ENCODE measurements at places on chromosomes 4 and X. TPM values are rescaled to one million over a fixed set of nuclear protein-coding genes. Genes with fewer than 3 reads are reported as not detected.

Gene WFS1
- total RNA-seq: 66.0 TPM

Gene VSIG4
- total RNA-seq: 182 TPM

GRCh38 chr4:157934151-157934550 is 238.7 kb downstream of the GASK1B start:
- no peak for DNase-seq

Gene AR
- 14.4 TPM for total RNA-seq

Gene SOX3
- not detected for total RNA-seq

Gene MAOA
- total RNA-seq: 102 TPM

Gene ADH1A
- total RNA-seq: 2.2 TPM

DNA sequence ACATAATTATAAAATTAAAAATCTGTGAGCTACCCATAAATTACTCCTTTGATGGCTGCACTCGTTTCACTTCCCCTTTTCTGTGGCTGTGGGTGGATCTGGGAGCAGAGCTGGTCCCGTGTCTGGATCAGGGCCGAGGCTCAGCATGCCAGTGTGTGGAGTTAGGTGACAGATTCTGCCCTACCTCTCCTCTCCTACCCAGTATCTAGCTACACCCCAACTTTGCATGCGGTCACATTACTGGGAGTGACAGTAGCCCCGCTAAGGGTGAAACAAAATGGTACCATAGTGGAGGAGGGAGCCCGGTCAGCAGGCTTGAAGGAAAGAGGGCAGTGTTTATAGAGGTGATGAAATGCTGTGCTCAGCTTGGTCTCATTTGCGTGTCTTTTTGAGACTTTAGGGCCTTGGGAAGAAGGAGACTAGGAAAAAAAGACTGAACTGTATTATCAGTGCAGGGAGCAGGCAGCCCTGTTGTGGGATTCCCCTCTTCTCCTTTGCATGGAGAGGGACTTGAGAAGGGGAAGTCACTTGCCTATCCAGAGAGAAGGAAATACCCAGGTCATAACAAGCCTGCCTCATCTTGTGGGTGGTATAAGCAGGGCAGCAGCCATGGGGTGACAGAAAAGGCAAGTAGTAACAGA is 48.4 kb downstream of the ARHGAP10 start:
- no peak for DNase-seq

- no peak for DNase-seq
Observed at GRCh38 chrX:45756557-45756956, 555.9 kb upstream of the DIPK2B start.

Gene WAS
- 5.0 TPM for total RNA-seq

Gene DTHD1
- total RNA-seq: 0.09 TPM

Gene HMX1
- not detected for total RNA-seq

Gene ENPP6
- 0.10 TPM for total RNA-seq

DNA sequence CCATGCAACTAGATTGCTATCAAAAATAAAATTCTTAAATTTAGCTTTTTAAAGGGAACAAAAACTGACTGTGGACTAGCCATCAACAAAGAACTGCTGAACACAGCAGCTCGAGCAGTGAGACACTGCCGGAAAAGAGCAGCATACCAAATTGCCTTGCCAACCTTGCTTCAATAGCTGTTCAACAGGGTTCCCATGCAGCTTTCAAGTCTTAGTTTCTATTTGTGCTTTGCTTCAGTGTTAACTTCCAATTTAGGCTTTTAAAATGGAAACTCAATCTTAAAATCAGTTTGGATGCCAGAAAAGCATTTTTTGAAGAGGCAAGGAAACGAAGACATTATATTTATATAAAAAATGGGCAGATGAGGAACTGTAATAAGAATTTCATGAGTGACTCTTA is 463.4 kb upstream of the MAGEB18 start:
- no peak for DNase-seq

- DNase-seq: no peak
Observed at GRCh38 chr4:178259566-178259965, 817.3 kb upstream of the AGA start.

Gene SATL1
- total RNA-seq: 0.12 TPM

DNA sequence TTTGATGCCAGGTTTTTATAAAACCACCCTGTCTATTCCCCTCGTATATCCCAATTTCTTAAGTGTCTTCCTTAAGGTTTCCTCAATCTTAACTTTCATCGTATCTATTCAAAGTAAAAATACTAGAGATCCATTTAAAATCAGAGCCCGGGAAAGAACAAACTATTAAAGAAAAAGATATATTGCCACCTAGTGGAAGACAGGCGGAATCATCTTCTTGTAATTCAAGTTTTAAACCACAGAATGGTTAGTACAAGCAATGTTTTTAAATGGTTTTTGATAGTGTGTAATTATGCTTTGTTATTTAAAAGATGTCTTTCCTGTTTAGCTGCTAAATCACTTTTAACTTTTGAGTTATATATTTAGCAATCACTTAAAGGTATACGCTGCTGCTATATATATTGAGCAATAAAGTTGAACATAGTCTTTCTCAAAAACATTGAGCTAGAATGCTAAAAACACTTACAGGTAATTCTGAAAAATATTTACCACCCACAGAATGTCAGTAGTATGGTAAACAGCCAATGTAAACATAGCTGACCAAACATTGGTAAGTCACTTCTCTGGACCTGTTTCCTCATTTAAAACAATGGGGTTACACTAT is 18.2 kb downstream of the PRDM8 start:
- DNase-seq: no peak

Gene PLAC1
- total RNA-seq: not detected

Gene FAM184B
- total RNA-seq: 0.03 TPM

Gene SPANXA2
- total RNA-seq: not detected

Gene LANCL3
- 0.06 TPM for total RNA-seq

GRCh38 chr4:126583509-126583908 is 1049.2 kb upstream of the INTU start:
- no peak for DNase-seq

Gene RADX
- 1.2 TPM for total RNA-seq

Gene MTMR8
- 0.77 TPM for total RNA-seq

DNA sequence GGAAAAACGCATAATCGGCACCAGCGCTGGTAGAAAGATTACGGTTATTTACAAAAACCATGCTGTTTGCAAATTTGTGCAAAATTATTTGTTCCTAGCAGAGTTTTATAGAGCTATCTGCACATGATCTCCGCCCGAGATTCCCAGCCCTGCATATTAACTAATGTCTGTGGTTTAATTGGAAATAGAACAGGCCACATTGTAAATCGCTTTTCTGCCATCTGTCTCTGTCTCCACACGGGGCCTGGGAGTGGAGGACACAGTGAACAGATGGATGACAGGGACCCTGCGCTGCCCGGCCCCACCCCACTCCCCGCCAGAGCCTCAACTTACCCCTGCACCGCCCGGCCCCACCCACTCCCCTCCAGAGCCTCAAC is 126.9 kb downstream of the FAM53A start:
- no peak for DNase-seq

- DNase-seq: no peak
Observed at GRCh38 chr4:139801895-139802294, 136.3 kb downstream of the MGST2 start.

GRCh38 chr4:69056150-69056549 is 40.1 kb upstream of the UGT2B7 start:
- DNase-seq: no peak

DNA sequence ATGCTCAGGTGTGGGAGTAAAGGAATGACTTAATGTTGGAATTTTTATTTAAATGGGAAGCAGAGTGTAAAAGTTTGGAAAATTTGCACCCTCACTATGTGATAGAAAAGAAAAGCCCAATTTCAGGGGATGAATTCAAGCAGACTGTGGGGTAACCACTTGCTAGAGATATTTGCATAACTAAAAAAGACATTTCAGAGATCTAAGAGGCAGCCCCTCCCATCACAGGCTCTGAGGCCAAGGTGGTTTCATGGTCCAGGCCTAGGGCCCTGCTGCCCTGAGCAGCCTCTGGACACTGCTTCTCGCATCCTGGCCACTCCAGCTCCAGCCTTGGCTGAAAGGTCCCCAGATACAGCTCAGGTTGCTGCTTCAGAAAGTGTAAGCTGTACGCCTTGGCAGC is 5.9 kb upstream of the XPNPEP2 start:
- DNase-seq: no peak

GRCh38 chr4:78756776-78757175 is 19.4 kb upstream of the BMP2K start:
- no peak for DNase-seq

GRCh38 chrX:150084496-150085229 is 146.4 kb upstream of the EOLA2 start:
- DNase-seq: no peak

- DNase-seq: no peak
Observed at GRCh38 chrX:153600032-153600373, 1.1 kb upstream of the CCNQ start.

DNA sequence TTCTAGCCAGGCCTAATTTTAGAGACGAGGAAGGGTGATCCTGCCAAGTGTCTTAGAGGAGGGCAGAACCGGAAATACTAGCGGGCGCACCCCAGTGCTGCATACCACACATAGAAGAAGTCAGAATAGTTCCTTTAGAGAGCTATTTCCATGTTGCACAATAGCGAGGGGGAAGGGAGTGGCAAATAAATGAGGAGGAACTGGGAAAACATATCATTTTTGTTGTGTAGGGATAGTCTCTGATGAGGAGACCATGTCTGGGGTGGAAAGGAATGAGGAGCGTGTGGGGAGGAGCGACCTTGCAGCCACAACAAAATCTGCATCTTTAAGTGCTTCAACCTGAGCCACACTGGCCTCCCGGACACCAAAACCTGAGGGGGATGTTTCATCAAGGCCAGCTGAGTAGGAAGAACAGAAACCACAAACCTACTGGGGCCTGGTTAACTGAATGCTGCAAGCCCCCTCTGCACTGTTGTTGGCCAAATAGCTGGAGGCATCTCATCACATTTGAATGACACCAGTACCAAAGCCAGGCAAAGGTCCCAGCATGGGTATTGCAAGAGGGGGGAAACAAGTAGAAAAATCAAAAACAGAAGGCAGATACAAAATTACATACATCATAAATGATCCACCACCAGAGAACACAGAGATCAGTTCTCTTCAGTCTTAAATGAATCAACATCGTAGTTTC is 26.7 kb upstream of the C1QTNF7 start:
- peak; percentile 53 for DNase-seq

- peak; percentile 28 for DNase-seq
Observed at GRCh38 chrX:13666836-13667235, 13.9 kb downstream of the TCEANC start.

Gene NDUFB11
- total RNA-seq: 137 TPM

DNA sequence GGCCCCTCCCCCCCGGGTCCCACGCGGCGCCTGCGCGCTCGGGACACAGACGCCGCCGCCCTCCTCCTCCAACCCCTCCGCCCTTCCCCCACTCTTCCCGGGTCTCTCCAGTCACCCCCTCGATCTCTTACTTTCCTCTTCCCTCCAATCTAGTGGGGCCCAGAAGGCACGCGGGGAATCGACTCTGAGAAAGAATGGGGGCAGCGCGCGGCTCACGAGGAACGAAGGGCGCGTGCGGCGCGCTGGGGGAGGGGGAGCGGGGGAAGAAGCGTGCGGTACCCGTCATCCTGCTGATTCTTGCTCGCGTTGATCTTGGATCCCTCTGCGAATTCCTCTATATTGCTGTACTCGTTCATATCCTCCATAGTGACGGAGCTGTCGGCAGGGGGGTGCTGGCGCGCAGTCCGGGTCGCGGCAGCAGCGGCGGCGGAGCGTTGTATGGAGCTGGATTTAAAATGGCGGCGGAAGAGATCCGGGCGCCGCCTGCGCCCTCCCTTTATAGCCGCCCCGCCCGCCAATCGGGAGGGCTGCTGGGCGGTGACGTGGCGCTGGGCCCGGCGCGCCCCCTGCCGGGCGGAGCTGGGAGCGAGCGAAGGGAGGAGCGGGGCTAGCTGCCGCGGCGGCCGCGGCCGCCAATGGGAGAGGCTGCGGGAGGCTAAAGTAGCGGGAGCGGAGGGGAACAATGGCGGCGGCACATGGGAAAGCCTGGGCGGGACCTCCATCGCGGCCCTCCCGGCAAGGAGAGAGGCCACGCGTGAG is 1.1 kb downstream of the HNRNPDL start:
- DNase-seq: peak; percentile 91

Gene CT45A5
- not detected for total RNA-seq

Gene CXCL1
- total RNA-seq: 9.0 TPM

Gene CCDC149
- 19.5 TPM for total RNA-seq

DNA sequence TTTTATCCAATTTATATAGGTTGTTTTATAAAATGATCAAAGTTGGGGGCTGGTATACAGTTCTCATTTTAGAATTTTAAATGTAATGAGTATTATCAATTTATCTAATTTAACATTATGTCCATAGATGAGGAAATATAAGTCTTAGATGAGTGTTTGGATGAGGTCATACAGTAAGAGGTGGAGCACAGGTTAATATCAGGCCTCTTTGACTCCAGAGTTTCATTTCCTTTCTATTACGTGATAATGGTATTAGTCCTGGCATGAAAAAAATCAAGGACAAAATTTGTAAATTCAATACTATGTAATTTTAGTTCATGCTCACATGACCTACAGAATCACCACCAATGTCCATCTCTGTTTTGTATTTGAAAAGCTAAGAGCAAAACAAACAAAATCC is 269.8 kb downstream of the FSTL5 start:
- DNase-seq: no peak

All from left cardiac atrium (tissue), 4 donors.